ENCODE measurements at places on chromosomes 6 and 20.

GRCh38 chr6:53862662-53863462, 68.1 kb downstream of the LRRC1 start:
- DNase-seq, result peak; percentile 75

GRCh38 chr6:97465877-97466561, 183.0 kb upstream of the MMS22L start:
- DNase-seq, result no peak

- DNase-seq, result no peak
Observed at GRCh38 chr20:59837623-59838394, 95.6 kb downstream of the SYCP2 start.

- no peak for DNase-seq
Observed at GRCh38 chr6:87408721-87409155, 966 bp downstream of the CFAP206 start.

DNA sequence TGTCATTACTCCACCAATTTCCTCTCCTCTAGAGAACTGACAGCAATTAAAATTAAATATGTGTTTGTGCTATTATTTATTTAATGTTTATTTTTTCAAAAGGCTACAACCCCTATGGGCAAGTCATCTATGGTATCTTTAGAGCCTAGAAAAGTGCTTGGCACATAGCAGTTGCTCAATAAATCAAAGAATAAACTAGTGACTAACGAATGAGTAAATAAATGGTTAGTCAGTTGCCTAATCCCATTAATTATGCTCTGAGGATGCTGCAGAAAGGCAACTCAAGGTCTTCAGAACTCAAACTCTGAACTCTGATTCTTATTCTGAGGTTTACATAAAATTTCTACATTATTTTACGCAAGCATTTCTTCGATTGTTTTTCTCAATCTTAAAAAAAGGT, 193.0 kb upstream of the TSHZ2 start:
- no peak for DNase-seq

GRCh38 chr6:140403020-140403419, 1028.6 kb upstream of the CITED2 start:
- no peak for DNase-seq

GRCh38 chr6:152636609-152637295, 410 bp downstream of the SYNE1 start:
- DNase-seq, result peak; percentile 33

- DNase-seq, result no peak
Observed at GRCh38 chr20:21143194-21143890, 17.5 kb downstream of the KIZ start.

- DNase-seq, result peak; percentile 8
Observed at GRCh38 chr6:4853782-4854511, 77.7 kb downstream of the CDYL start.

DNA sequence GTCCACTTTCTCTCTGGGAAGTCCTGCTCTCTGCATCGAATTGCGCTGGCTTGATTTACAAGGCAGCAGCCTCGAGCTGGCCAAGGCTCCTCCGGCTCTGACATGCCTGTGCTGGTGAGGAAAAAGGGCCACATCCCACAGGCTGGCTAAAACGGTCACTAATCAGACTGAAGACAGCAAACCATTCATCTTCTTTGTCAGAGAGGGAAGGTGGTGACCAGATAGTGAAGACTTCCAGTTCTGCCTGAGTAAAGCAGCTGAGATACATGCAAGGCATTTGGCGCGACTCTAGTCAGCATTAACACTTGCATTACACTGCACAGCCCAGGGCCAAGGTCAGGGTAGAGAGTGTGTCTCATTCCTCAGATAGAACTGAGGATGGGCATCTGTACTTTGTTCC, 203.2 kb upstream of the MAP3K7 start:
- peak; percentile 25 for DNase-seq

DNA sequence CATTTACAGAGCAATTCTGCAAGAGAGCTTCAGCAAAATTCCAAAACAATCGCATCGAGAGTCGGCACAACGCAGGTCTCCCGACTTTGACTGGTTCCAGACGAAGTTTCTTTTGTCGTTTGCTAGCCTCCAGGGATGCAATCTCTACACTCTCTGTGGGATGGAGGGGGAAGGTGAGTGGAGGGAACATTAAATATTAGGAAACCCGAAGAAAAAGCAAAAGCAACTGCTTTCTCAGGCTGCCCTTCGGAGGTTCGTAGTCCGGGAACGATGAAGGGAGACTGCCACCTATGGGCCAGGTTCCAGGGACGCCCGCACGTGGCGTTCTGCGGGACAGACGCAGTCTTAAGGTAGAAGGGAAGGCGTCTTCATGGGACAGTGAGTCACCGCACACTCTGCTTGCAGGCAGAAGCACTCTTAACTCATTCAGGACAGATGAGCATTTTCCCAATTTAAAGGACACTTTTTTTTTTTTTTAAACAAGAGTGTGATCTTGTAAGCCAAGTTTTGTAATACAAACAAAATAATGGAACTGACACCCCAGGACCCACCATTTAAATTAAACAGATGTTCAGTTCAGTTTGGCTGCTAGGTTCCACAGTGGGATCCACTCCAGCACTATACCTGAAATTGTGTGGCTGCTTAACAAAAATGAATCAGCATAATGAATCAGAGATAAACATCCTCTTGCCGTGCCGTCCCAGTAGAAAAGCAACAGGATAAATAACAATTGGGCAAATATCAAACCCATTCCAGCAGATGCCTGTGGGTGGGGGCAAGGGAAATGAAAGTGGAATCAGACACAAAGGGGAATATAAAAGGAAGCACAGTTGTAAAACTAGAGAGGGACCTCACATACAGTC, 65.8 kb upstream of the ARMC2 start:
- DNase-seq, result peak; percentile 88

DNA sequence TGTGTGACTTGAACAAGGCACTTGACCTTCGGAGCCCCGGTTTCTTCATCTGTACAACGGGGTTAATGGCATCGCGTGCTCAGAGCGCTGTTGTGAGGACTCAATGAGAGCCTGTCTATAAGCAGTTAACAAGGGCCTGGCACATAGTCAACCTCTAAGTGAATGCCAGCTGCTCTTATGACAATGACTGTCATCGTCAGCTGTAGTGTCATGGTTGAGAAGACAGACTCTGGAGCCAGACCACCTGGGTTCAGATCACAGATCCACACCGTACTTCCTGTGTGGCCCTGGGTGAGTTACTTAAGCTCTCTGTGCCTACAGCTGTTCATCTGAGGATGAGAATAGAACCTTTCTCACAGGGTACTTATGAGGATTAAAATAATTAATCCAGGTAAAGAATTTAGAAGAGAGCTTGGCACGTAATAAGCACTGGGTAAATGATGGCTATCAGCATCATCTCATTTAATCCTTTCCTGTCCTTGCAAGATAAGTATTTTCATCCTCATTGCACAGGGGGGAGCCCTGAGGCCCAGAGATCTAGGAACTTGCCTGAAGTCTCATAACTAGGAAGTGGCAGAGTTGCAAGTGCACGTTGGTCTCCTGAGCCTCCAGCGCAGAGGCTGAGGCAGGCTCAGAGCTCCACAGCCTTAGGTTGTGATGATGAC, 105.3 kb downstream of the EYA2 start:
- DNase-seq, result no peak

DNA sequence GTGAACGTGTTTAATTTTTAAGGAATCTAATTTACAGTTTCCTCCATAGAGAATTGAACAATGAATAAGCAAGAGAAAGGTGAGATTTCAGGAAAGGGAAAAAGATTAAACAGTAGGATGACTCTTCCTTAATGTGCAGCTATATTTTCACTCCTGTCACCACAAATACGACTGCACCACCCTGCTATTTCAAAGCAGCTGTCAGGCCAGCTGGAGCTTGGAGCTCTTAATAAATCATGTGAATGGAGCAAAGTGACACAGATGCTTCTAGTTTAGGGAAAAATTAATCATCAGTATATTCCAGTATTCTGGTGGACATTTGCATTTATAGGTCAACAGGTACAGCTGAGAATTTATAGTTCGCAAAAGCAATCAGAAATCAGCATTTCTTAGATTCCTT, 56.5 kb upstream of the PKIB start:
- DNase-seq, result no peak

GRCh38 chr6:145319605-145320004, 415.7 kb downstream of the EPM2A start:
- no peak for DNase-seq

DNA sequence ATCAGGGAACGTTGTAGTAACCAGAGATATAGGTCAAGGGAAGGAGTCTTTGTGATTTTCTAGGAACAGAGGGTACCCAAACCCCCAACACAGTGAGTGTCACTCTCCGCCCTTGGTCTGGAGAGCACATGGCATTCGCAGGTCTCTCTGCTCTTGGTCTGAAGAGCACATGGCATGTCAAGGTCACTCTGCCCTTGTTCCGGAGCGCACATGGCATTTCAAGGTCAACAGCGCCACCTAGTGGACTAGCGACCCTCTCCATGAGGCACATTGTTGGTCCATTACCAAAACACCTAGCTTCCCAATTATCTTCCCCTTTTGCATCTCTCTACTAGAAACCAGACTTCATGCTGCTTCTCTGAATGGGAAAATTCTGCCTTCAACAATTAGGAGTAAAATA, 260.0 kb downstream of the C6orf118 start:
- DNase-seq, result no peak

DNA sequence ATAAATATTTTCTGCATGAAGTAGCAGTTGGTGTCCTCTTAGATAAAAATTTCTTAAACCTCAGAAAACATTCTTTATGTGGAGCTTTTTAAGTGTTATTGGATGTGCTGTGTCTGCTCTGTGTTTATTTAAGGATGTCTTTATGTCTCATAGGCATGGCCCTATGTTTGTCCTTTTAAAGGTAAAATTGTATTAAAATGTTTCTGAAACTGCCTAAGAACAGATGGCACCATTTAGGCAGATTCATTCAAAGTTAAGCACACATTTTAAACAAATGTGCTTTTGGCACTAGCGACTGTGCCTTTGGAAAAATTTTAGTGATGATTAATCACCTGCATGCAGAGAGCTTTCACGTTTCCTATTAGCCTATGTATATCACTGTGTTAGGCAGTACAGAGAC, 125.2 kb downstream of the KIF6 start:
- peak; percentile 72 for DNase-seq

DNA sequence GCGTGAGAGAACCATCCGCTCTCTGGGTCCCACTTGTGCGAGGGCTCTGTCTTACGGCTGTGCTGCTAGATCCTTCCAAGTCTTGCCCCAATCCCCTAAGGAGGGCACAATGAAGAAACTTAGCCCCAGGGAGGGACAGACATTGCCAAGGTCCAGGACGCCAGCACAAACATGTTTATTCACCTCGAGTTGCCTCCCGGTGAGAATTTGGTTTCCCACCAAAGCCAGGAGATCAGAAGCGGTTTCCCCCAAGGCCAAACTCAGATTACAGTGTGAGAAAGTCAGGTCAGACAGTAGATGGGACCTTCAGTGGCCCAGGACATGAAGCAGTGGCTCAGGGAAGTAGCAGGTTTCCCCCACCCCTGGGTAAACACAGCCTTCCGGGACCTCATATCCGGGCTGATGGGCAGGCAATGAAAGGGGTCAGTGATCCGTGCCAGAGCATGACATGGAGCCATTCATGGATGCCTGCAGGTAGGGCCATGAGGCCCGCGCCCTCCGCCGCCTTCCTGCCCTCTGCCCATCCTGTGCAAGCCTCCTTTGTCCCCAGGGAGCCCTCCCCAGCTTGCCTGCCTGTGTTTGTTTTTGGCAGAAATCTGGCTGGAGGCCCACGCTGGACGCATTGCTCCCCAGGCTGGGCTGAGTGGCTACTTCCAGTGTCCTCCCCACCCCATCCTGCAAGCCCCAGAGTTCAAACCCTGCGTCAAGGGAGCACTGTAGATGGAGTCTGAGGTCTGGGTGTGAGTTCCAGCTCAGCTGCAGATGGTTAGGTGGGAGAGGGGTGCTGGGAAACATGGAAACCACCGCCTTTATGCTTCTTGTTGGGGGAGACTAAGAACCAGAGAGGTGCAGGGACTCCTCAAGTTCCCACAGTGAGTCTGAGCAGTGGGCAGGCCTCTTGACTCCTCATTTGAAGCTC, 2.0 kb downstream of the BPIFB2 start:
- DNase-seq, result no peak
